ENCODE measurements at places on chromosomes 1 and 21.

DNA sequence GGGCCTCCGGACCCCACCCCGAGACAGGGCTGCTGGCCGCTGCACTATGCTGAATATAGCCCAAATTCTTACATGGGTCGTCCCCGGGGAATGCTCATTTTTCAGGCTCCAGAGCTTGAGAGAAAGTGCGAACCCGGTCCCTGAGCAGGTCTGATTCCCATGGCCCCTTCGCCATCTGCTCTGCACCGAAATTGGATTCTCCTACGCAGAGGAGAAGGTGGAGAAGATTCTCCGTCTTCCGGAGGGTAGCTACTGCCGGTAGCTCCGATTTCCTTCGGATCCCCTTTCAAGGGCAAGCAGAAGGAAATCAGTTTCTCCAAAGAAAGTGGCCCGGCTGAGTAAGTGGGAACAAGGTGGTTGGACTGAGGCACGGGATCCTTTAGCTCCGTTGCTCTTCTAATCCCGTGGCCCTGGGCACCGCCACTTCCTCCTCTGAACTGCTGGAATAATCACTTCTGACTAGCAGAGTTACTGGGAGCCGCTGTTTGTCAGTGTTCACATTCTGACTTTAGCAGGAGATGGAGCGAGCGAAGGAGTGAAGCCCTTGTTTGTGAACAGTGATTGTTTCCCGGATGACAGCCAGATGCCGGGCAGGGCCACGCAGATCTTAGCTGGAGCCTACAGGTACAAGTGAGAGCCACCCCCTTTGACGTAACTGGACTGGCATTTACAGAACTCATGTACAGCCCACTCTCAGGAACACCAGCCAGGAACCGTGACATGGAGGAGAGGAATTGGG is 1.1 kb upstream of the ZNF496 start:
- H3K4me1 ChIP-seq: peaks cover 9% of the 10 kb centered on the region
- H3K36me3 ChIP-seq: peaks cover 3% of the 10 kb centered on the region
- peak overlapping the region; percentile 51 for H3K27ac ChIP-seq
- no peaks in the 10 kb centered on the region for H3K27me3 ChIP-seq
- H3K4me3 ChIP-seq: peak overlapping the region; percentile 31
- DNase-seq: no peak

- H3K27me3 ChIP-seq: no peaks in the 10 kb centered on the region
- no peak for DNase-seq
- no peak overlapping the region for H3K27ac ChIP-seq
Observed at GRCh38 chr1:205189131-205189530, 22.4 kb downstream of the DSTYK start.

GRCh38 chr1:7278827-7279765 is 492.0 kb upstream of the VAMP3 start:
- DNase-seq: no peak
- H3K27me3 ChIP-seq: no peaks in the 10 kb centered on the region
- H3K36me3 ChIP-seq: no peaks in the 10 kb centered on the region
- no peaks in the 10 kb centered on the region for H3K4me1 ChIP-seq
- H3K4me3 ChIP-seq: no peak overlapping the region

GRCh38 chr1:214349781-214350180 is 68.8 kb downstream of the SMYD2 start:
- H3K4me1 ChIP-seq: no peaks in the 10 kb centered on the region
- H3K4me3 ChIP-seq: no peak overlapping the region
- H3K27me3 ChIP-seq: no peaks in the 10 kb centered on the region
- DNase-seq: no peak
- H3K27ac ChIP-seq: no peak overlapping the region
- no peaks in the 10 kb centered on the region for H3K36me3 ChIP-seq

- H3K4me1 ChIP-seq: no peaks in the 10 kb centered on the region
- DNase-seq: no peak
- no peak overlapping the region for H3K4me3 ChIP-seq
- H3K27me3 ChIP-seq: no peaks in the 10 kb centered on the region
- no peak overlapping the region for H3K27ac ChIP-seq
Observed at GRCh38 chr1:244419024-244419423, 32.7 kb downstream of the ADSS2 start.

- no peaks in the 10 kb centered on the region for H3K36me3 ChIP-seq
- no peaks in the 10 kb centered on the region for H3K27me3 ChIP-seq
- H3K4me1 ChIP-seq: no peaks in the 10 kb centered on the region
- no peak for DNase-seq
- H3K4me3 ChIP-seq: no peak overlapping the region
- H3K27ac ChIP-seq: no peak overlapping the region
Observed at GRCh38 chr1:224632381-224632871, 16.3 kb downstream of the CNIH3 start.

- H3K4me3 ChIP-seq: no peak overlapping the region
- no peaks in the 10 kb centered on the region for H3K27me3 ChIP-seq
- no peak overlapping the region for H3K27ac ChIP-seq
- H3K36me3 ChIP-seq: no peaks in the 10 kb centered on the region
- no peak for DNase-seq
- no peaks in the 10 kb centered on the region for H3K4me1 ChIP-seq
Observed at GRCh38 chr1:204259196-204259595, 45.4 kb upstream of the GOLT1A start.

- peaks cover 30% of the 10 kb centered on the region for H3K4me1 ChIP-seq
- H3K36me3 ChIP-seq: no peaks in the 10 kb centered on the region
- no peak for DNase-seq
- H3K27me3 ChIP-seq: no peaks in the 10 kb centered on the region
Observed at GRCh38 chr1:89739013-89739843, 81.6 kb upstream of the LRRC8D start.

DNA sequence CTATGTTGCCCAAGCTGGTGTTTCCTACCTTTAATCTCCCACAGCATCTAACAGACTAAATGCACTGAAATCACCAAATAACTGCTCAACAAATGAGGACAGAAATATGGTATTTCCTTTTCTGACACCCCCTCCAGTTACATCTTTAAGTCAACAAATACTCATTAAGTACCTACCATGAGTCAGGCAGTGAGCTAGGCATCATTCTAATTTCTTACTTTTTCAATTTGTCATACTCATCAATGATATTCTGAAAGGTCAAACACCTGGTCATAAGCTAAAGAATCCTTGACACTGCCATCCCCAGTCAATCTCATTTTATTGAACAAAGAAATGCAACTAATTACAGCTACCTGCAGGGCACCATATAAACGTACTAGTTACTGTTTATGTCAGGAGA is 36.6 kb downstream of the LUZP1 start:
- H3K4me3 ChIP-seq: no peak overlapping the region
- H3K36me3 ChIP-seq: no peaks in the 10 kb centered on the region
- no peak overlapping the region for H3K27ac ChIP-seq
- no peaks in the 10 kb centered on the region for H3K27me3 ChIP-seq

GRCh38 chr21:30408782-30409494 is 13.1 kb downstream of the KRTAP13-1 start:
- no peak overlapping the region for H3K4me3 ChIP-seq
- no peaks in the 10 kb centered on the region for H3K27me3 ChIP-seq
- no peaks in the 10 kb centered on the region for H3K4me1 ChIP-seq
- H3K27ac ChIP-seq: no peak overlapping the region
- DNase-seq: no peak
- H3K36me3 ChIP-seq: no peaks in the 10 kb centered on the region

DNA sequence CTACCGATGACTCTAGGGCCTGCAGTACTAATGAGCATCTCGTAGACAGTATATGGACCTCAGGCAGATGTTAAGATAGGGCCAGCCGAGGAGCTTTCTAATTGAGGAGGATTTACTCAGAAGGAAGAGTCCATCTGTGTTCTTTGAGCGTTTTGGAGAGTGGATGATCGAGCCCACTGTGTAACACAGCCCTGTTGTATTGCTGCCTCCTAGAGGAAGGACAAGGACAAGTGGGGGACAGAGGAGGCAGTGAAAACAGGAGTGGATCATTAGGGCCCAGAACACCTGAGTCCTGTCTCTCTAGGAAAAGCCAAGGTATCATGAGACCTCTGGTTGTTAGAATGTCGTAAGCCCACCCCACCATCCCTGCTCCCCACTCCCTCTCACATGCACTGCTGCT is 62.9 kb downstream of the TBX19 start:
- peak overlapping the region; percentile 10 for H3K27ac ChIP-seq
- H3K4me1 ChIP-seq: peaks cover 27% of the 10 kb centered on the region
- no peaks in the 10 kb centered on the region for H3K27me3 ChIP-seq
- DNase-seq: no peak

Measured in CD8-positive, alpha-beta memory T cell (primary cell).